Uterus (tissue), 4 donors: ENCODE measurements at places on chromosomes 2 and 18. TPM values are rescaled to one million over a fixed set of nuclear protein-coding genes. Genes with fewer than 3 reads are reported as not detected.

- H3K27ac ChIP-seq: no peak overlapping the region
- H3K27me3 ChIP-seq: no peaks in the 10 kb centered on the region
- no peak for DNase-seq
- H3K4me3 ChIP-seq: no peak overlapping the region
These were observed 132.5 kb downstream of the NCOA1 start for GRCh38 chr2:24623535-24623934.

The SLC9A4 gene
- total RNA-seq: not detected

DNA sequence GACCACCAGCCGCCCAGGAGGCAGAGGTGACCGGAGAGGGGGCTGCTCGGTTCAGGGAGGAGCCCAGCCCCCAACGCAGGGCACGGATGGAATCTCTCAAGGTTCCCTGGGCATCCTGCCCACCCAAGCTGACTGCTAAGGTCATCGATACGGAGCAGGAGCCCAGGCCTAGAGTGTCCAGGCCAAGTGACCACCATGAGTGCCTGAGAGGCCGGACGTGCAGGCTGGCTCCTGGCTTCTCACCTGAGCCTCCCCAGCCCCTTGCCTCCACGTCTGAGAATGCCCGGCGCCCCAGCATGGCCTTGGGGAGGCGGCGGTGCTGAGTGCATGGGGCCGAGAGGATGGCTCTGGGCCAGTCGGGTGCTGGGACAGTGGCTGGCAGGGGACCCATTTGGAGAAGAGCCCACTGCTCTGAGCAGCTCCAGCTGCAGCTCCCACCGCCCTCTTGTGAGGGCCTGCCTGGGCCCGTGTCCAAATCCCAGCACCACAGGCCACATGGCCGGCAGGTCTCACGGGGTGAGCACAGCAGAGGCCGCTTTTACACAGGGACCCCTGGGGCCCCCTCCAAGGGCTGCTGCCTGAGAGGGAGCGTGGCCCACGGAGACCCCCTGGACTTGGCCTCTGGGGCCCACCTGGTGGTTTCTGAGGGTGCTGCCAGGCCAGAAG, 102.8 kb upstream of the CTDP1 start:
- H3K4me3 ChIP-seq: no peak overlapping the region
- peaks cover 20% of the 10 kb centered on the region for H3K4me1 ChIP-seq
- H3K27ac ChIP-seq: peak overlapping the region; percentile 80

- no peaks in the 10 kb centered on the region for H3K4me1 ChIP-seq
- DNase-seq: no peak
- no peaks in the 10 kb centered on the region for H3K27me3 ChIP-seq
- no peak overlapping the region for H3K4me3 ChIP-seq
These were observed 60.7 kb downstream of the KCTD18 start for GRCh38 chr2:200449149-200449548.

The NCKAP5 gene
- not detected for total RNA-seq

DNA sequence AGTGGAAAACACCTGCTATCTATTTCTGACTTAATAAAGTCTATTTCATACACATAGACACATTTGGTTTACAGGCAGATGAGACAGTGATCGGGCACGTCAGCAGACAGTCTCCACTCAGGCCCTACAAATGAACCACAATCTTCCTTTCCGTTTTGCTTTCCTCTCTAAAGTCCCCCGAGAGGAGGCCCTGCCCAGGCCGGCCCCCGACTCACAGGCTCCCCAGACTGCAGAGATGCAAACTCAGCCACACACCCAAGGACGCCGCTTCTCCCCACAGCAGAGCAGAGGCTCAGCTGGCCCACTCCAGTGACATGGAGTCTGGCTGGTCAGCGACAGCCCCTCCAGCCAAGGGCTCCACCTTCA, 9.3 kb upstream of the MTERF4 start:
- no peaks in the 10 kb centered on the region for H3K36me3 ChIP-seq
- no peak overlapping the region for H3K27ac ChIP-seq
- H3K27me3 ChIP-seq: no peaks in the 10 kb centered on the region
- no peaks in the 10 kb centered on the region for H3K4me1 ChIP-seq
- no peak for DNase-seq
- no peak overlapping the region for H3K4me3 ChIP-seq

The CYBRD1 gene
- 208 TPM for total RNA-seq

The LYPD6B gene
- total RNA-seq: not detected

GRCh38 chr2:85278361-85278760, 49.4 kb downstream of the TGOLN2 start:
- H3K4me3 ChIP-seq: no peak overlapping the region
- H3K27ac ChIP-seq: peak overlapping the region; percentile 72
- peaks cover 25% of the 10 kb centered on the region for H3K4me1 ChIP-seq
- DNase-seq: no peak
- H3K36me3 ChIP-seq: no peaks in the 10 kb centered on the region

GRCh38 chr18:64055019-64055418, 85.1 kb downstream of the SERPINB8 start:
- no peaks in the 10 kb centered on the region for H3K27me3 ChIP-seq
- no peak for DNase-seq
- H3K27ac ChIP-seq: no peak overlapping the region
- no peaks in the 10 kb centered on the region for H3K36me3 ChIP-seq
- no peak overlapping the region for H3K4me3 ChIP-seq
- no peaks in the 10 kb centered on the region for H3K4me1 ChIP-seq

The PDE1A gene
- 41.5 TPM for total RNA-seq

GRCh38 chr2:133941666-133942065, 312.2 kb upstream of the MGAT5 start:
- DNase-seq: no peak
- no peak overlapping the region for H3K27ac ChIP-seq
- H3K4me3 ChIP-seq: no peak overlapping the region
- no peaks in the 10 kb centered on the region for H3K36me3 ChIP-seq
- no peaks in the 10 kb centered on the region for H3K27me3 ChIP-seq

The LPIN1 gene
- total RNA-seq: 39.5 TPM

The ITSN2 gene
- total RNA-seq: 45.3 TPM

DNA sequence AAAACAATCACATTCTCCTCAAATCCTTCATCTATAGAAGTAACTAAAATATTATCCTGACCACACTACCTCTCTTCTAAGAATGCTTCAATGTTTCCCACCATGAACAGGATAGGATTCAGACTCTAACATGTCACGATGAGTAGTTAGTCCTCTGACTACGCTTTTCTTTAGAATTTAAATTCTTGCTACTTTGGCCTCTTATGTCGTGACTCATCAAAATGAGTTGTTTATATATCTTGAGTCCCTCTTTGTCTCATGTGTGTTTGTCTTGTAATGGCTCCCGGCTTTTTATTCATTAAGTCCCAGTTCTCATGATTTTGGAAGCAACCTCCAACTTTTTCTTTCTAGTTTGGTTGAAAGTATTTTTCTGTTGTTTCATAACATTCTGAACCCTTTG, 1289.2 kb downstream of the DSC3 start:
- H3K4me3 ChIP-seq: no peak overlapping the region
- H3K4me1 ChIP-seq: no peaks in the 10 kb centered on the region
- DNase-seq: no peak

GRCh38 chr2:74566754-74567085, 12.2 kb downstream of the DOK1 start:
- H3K4me1 ChIP-seq: no peaks in the 10 kb centered on the region
- no peak for DNase-seq
- no peaks in the 10 kb centered on the region for H3K36me3 ChIP-seq
- H3K27ac ChIP-seq: no peak overlapping the region
- no peak overlapping the region for H3K4me3 ChIP-seq
- H3K27me3 ChIP-seq: no peaks in the 10 kb centered on the region
